ENCODE measurements at places on chromosomes 5 and 9. TPM values are rescaled to one million over a fixed set of nuclear protein-coding genes. Genes with fewer than 3 reads are reported as not detected.
A peak's percentile ranks its signal among the peaks of the same experiment; 100 is the strongest.

DNA sequence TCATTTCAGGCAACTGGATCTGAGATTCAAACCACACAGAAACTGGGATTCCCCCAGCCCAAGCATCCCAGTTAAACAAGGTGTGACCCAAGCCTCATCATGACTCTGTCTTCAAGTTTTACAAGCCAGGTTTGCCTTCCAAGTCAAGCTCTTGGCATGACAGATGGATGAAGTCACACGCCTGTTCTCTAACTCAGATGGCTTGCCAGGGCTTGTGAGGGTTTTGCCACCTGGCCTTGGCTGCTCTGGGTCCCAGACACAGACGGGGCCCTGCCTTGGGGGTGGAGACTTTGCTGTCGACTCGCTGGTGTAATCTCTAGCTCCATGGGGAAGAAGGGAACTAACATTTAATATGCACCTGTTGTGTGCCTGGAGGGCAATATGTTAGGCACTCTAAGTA lies 95.8 kb upstream of the RARS1 start:
- no peak for DNase-seq

GRCh38 chr5:16983022-16983639 lies 47.0 kb upstream of the MYO10 start:
- no peak for DNase-seq

DNA sequence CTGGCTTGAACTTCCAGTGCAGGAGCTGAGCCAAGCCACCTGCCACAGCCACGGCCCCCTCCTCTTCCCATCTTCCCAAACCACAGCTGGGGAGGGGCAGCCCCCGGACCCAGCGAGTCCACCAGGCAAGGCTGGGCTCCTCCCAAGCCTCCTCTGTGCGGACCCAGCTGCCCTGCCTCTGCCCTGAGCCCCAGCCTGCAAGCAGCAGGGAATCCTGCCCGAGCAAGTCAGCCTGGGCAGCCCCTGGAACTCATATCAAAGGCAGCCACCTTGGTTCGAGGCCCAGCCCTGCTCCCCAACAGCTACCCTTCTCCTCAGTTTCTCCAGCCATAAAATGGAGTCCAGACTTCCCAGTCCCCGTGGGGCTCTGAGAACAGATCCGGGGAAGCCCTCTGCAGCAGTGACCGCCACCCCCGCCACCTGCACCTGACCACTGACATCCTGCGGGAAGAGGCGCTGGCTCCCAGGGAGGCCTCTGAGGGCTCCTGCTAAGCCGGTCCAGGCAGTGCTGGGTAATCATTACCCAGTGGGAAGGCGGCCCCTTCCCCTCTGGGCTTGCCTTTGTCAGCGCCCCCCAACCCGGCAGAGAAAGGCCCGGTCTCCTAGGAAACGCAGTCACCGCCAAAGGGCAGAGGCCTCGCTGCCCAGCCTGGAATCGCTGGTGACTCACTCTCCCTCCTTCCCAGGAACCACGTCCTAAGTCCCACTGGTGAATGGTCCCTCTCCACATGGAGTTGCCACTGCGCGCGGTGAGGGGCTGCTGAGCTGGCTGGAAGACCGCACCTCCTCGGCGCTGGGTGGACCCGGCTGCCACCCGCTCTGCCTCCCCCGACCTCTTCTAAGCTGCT lies 1.5 kb downstream of the VAV2 start:
- no peak for DNase-seq

DNA sequence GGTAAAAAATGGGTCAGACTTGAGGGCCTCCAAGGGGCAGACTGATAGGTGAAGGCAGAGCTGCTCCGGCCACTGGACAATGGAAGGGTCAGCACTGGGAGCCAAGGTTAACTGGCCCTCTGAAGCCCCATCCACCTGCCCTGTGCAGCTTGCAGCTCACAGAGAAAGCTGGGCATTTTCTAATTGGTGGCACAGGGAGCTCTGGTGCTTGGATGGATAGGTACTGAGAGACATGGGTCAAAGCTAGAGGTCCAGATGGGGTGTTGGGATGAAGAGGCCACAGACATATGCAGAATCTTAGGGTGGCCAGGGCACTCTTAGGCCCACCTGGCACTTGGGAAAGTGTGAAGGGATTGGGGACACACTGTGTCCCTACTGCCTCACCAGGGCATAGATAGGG lies 29.5 kb upstream of the SARDH start:
- DNase-seq = peak; percentile 13

GRCh38 chr9:117084221-117084620 lies 330.6 kb downstream of the ASTN2 start:
- DNase-seq = no peak

GRCh38 chr5:112895682-112896081 lies 26.3 kb downstream of the REEP5 start:
- DNase-seq = no peak

DNA sequence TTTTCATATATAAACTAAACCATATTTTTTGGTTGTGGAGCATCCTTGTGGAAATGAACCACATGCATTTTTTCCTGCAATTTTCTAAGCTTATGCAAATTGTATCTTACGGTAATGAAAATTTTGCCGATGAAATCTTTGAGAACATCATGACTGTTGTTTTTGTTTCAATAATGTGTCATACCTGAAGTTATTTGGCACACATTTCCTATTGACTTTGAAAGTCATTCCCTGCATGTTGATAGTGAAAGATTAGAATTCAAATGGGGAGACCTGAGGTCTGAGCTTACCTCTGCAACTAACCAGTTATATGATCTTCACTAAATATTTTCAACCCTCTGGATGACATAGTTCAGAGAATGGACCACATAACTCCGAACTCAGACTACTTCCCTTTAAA lies 88.5 kb downstream of the PRR16 start:
- no peak for DNase-seq

GRCh38 chr5:172611913-172612312 lies 29.1 kb upstream of the NEURL1B start:
- DNase-seq = no peak

GRCh38 chr9:91032121-91032531 lies 230.5 kb downstream of the SYK start:
- no peak for DNase-seq

DNA sequence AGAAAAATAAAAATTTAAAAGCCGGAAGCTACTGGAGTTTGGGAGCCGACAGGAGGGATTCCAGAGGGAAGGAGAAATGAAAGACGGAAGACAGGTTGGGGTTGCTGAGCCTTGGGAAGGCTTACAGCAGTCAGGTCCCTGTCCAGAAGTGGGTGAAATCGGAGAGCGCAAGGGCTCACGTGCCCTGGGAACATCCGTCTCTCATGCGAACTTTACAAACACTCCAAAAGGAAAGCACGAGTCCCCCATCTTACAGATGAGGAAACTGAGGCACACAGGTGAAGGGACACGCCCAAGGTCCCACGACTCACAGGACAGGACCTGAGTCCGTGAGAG lies 347 bp upstream of the OLFML2A start:
- no peak for DNase-seq

DNA sequence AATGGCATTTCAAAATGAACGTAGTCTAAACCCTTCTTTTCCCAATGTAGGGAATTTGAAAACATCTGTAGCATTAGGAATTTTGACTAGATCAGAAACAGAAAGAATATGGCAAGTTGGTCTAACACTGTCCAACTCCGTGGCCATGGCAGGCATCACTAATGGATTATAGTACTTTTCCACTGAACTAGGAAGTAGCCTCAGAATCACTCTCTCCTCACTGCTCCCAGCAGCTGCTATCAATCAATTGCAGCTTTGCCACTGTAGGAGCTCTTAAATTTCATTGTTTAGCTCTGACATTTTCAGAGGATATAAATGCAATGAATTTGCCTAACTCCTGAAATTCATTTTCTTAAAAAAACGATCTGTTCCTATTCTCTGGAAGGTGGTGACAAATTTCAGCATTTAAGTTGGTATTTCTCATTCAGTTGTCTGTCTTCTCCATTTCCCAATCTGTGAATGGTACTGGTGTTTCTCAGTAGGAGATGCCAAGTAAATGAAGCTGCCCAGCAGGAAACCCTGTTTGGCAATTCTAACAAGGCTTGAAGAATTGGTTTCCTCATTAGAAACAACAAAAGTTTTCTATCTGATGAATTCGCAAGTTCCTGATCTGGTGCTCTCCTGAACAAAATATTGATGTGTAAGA lies 64.7 kb downstream of the TLR4 start:
- no peak for DNase-seq

GALNT10 gene
- 66.2 TPM for total RNA-seq

ACOT12 gene
- total RNA-seq = not detected

PLPP6 gene
- 2.0 TPM for total RNA-seq

CACNA1B gene
- 0.07 TPM for total RNA-seq

SPINK6 gene
- total RNA-seq = not detected

TRPM3 gene
- 0.02 TPM for total RNA-seq
